Central memory CD4-positive, alpha-beta T cell (primary cell): ENCODE measurements at places on chromosomes 2 and 18.

GRCh38 chr2:141341444-141341843 lies 789.4 kb downstream of the LRP1B start:
- DNase-seq: no peak

DNA sequence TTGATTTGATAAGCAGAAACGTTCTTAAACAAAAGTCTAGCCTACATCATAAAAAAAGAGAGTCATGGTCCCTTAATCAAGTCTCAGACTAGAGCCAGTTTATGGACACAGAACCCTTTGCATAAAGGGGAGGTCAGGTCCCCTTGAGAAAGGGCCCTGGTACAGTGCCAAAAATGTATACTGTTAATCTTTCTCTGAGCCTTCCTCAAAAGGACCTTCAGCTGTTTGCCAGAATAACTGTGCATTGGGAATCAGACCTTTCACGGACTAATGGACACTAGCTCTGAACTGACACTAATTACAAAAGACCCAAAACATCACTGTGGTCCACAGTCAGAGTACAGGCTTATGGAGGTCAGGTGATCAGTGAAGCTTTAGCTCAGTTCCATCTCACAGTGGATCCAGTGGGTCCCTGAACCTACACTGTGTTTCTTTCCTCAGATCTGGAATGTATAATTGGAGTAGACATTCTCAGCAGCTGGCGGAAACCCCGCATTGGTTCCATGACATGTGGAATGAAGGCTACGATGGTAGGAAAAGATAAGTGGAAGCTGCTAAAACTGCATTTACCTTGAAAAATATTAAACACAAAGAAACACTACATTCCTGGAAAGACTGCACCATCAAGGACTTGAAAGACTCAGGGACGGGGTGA lies 151.4 kb downstream of the TMEFF2 start:
- no peak for DNase-seq

DNA sequence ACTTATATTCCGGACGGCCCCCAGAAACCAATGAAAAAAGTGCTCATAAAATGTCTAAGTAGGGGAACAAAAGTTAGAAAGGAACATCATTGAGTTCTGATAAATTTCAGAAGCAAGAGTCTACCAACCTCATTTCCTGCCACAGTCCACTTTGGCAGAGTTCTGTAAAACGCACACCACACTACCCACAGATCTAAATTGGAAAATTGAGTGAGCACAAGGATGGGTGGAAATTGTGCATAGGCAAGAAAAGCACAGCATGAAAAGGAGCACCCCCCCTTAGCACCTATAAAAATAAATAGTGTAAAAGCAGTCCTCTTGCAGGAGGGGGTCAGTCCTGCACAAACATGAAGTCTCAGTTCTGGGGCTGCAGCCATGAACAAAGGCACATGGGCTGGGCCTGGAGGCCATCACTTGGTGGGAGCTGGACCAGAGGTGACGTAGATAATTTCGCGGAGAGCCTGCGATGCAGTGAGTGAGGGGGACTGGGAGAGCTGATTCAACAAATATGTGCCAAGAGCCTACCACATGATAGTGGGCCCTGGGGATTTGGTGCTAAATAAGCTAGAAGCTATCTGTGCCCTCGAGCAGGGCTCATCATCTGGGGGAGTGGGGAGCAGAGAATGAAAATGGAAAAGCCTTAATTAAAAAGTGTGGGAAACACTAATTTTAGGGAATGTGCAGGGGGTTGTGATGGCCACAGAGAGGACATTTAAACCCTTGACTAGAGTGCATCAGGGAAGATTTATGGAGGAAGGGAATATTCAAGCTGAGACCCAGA lies 48.9 kb upstream of the SPP2 start:
- peak; percentile 11 for DNase-seq

DNA sequence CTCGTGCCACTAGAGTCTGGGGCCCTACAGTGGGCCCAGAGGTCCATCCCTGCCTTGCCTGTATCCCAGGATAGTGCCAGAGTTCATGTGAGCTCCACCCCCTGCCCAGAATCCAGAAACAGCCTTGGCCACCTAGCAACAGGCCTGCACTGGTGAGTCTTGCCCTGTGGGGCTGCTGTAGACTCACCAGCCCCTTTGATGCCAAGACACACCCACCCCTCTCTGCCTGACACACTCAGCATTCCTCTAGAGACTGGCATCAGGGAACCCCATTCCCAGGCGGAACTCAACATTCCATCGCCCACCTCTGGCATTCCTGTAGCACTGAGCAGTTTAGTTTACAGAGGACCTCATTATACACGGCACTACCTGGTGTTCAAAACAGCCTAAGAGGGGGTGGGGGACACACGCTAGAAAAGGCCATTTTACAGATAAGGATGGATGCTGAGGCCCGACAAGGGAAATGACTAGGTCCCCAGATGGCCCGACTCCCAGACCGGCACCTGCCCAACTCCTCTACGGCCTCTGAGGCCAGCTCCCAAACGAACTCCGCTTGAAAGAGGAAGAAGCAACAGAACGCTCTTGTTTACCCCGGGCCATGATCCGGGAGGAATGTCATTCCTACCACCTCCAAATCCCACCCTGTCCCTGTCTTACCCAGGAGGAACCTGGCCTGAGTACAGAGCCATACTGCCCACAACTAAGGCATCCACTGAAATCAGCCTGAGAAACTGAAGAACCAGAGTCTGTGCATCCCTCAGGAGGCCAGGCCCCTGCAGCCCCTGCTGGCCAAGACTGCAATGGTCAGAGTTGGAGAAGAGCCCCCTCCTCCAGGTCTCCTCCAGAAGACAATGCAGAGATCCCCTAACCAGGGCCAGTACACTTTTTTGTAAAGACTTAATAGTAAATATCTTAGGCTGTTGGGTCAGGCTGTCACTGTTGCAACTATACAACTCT lies 180.2 kb downstream of the TNS1 start:
- DNase-seq: no peak

DNA sequence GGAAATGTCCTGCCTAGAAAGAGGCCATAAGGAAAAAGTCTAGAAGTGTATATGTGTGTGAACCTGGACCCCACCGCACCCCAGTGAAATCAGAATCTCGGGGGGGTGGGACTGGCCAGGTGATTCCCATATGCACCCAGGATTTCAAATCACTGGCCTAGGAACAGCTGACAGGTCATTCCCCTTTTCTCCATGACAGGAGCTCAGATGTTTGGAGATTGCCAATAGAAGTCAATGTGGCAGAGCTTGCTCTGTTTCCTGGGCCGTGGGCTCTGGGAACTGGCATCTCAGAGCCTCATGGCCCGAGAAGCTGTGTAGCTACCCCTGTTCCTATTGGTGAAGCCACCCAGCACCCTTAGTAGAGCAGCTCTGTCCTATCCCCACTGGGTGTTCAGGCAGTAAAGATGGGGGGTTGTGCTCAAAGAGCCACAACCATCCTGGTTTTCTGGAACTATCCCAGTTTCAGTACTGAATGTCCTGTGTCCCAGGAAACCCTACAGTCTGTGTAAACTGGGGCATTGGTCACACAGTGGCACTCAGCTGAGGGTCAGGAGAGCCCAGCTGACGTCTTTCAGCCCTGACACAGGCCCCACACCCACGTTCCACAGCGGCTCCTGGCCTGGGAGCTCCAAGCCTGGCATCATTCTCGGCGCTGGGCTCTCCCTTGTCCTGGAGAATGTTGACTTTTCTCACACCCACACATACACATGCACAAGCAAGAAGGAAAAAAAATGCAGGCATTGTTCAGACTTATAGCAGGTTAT lies 18.9 kb downstream of the GNLY start:
- DNase-seq: no peak

- no peak for DNase-seq
Observed at GRCh38 chr2:176072951-176073904, 10.5 kb downstream of the EVX2 start.

GRCh38 chr2:107801498-107801897 lies 25.2 kb upstream of the RGPD4 start:
- no peak for DNase-seq

GRCh38 chr2:101517758-101518271 lies 42.9 kb upstream of the RFX8 start:
- DNase-seq: no peak

DNA sequence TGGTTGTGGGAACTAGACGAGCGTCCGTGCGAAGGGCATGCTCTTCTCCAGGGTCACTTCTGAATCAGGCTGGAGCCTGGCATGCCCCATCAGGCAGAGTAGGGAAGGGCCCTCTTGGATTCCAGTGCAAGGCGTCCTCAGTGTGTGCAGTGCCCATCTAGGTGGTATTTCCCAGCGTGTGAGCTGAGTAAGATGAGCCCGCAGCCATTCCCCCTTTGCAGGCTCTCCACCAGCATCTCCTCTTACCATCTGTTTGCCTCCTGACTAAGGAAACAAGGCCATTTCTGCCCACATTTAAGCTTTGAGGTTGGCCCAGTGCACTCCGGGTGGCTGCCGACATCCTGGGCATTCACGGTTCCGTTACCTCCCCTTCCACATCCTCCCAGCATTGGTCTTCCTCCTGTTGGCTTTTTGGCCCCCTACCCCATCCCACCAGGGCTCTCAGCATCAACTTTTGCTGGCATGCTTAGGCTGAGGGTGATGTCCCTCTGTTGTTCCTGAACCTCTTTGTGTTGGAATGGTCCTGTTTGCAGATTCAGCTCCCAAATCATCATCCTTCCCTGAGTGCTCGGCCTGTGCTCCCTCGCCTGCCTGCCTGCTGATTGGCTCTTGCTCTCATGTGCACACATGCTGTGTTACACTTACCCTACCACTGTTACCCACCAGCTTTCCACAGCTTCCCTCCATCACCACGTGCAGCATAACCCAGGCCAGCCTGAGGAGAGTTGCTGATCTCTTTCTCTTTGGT lies 11.8 kb downstream of the CEP68 start:
- DNase-seq: peak; percentile 8

DNA sequence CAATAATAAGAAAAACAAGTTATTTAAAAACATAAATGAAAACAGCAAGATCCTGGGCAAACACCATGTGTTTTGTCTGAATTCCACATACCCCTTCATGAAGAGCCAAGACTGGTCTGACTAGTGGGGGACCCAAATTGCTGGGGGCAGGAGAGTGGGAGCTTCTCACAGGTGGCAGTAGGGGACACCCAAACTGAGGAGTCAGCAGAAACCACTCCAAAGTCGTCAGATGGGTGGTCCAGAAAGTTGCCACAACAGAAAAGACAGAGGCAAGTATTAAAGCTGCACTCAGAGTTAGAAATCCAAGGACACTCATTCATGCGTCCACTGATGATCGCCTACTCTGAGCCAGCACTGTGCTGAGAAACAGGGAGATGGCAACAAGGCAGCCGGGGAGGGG lies 12.3 kb upstream of the LCLAT1 start:
- DNase-seq: no peak

DNA sequence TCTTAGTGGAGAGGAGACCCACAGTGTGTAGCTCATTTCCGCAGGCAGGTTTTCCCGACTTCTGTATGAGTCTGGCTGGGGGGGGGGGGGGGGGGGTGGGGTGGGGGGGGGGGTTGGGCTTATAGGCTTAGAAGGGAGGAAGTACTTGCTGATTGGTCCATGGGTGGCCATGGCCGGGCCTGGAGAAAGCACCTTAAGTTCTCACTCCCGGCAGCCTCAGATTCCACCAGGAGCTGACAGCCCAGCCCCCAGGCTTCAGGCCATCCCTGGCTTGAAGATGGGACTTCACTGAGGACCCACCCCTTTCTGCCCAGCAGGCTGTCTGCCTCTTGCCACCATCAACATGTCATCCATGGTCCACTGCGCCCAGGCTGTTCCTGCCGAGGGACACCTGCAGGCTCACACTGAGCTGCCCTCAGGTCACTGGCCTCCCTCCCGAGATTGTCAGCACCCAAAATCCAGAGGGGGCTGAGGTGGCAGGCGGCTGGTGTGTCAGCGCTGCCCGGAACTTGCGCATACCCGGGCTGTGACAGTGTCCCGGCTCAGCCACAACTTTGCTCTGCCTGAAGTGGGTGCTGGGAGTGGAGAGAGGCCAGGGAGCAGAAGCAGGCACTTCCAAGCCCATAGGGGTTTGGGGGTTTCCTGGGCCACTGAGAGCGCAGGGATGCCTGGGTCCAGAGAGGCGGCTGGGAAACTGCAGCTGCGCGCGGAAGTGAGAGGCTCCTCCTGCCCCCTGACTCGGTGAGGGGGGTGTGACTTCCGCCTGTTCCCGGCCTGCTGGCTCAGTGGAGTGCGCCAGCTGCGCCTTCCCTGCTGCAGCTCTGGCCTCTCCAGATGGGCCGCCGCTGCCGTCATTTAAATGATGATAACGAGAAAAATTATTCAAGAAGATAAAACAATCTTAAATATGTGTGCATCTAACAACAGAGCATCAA lies 256.1 kb downstream of the RPRM start:
- DNase-seq: no peak

DNA sequence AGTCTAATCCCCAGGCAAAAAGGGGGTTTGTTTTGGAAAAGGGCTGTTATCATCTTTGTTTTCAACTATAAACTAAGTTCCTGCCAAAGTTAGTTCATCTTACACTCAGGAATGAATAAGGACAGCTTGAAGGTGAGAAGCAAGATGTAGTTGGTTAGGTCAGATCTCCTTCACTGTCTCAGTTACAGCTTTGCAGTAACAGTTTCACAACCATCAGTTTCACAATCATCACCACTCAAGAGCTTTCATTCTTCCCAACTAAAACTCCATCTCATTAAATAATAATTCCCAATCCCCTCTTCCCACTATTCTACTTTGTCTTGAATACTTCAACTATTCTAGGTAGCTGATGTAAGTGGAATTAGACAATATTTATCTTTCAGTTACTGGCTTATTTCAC lies 200.9 kb downstream of the NYAP2 start:
- DNase-seq: no peak

DNA sequence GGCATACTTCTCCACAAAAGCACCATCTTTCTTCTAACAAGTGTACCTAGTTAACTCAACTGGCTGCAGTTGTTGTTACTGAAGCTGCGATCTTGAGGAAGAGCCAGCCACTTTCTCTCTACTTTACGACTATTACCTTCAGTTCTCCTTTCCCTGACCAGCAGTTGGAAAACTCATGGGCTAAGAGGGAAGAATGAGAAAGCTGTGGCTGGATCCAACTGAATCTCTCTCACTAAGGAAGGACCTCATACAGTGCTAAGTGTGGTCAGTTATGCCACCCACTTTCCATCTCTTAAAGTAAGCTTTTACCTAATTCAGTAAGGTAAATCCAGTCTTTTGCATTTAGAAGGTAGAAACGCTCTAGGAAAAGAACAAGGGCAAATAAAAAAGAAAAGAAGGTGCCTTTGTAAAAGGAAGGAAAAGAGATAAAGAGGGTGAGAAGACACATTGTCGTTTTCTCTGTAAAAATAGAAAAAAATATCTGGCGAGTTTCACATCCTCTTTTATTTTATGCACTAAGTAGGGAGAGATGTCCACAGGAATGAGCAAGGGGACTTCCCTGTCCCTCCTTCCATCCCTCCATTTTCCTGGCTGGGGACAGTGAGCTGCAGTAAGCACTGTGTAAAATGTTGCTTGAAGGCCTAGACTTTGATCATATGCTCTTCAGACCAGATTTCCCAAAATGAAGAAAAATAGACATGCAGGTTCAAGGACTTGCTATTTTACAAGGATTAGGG lies 73.4 kb downstream of the PLEKHM3 start:
- no peak for DNase-seq
